ENCODE measurements at places on chromosomes 11 and 22.
A peak's percentile ranks its signal among the peaks of the same experiment; 100 is the strongest.

DNA sequence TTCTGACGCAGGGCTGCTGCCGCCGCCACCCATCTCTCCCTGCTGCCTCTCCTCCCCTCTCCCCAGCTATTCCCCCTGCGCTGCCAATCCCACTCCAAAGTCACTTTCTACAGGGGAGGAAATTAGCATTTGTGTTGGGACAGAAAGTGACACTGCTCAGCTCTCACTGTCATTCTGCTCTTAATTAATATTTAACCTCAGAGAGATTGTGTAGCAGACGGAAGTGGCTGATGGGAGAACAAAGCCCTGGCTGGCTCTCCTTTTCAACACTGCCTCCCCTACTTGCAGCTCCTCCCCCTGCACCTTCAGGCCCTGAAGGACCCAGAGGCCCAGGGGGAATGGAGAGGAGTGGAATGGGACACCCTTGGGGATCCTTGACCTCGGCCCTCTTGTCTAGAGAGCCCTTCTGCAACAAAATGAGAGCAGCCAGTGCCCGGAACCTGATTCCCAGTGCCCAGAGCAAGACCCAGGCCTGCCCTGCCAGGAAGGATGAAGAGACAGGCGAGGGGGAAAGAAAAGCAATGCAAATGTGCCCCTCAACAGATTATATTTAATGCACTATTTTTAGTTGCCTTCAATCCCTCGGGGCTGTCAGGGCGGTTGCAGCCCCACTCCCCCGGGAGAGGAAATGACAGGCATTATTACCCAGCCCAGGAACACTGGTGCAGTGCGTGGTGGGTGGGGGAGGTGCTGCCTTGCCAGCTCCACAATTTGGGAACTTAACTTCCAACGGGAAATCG is 14.6 kb upstream of the NRGN start:
- DNase-seq = no peak

DNA sequence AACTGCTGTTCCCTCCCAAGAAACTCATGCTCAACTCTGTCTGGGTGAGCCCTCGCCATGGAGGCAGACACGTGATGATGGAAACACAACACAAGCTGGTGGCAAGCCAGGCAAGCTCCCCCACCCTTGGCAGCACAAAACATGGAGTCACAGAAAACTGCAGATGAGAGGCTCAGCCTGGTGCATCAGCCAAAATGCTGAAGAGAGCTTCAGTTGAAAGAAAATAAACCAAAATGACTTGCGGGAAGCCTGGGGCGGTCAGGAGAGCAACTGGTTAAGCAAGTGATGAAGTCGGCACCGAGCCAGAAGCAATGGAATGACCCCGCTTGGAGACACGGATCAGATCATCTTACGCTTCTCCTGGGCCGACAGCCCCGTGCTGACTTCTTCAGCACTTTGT is 68.3 kb downstream of the C11orf58 start:
- peak; percentile 63 for DNase-seq

DNA sequence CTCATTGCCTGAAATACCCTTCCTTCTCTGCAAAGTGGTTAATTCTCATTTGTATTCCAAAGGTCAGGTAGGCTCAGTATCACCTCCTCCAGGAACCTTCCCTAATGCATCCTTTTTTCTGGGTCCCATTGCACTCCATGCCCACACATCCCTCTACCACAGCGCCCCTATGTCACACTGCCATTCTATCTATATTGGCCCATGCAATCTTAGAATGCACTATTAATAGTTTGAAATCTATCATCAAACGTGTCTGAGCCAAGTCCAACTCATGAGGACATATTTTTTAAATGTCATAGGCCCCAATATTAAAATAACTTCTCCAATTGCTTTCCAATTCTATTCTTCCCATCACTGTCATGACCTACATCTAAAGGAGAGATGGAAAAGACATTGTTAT is 495.1 kb downstream of the SOX6 start:
- no peak for DNase-seq

DNA sequence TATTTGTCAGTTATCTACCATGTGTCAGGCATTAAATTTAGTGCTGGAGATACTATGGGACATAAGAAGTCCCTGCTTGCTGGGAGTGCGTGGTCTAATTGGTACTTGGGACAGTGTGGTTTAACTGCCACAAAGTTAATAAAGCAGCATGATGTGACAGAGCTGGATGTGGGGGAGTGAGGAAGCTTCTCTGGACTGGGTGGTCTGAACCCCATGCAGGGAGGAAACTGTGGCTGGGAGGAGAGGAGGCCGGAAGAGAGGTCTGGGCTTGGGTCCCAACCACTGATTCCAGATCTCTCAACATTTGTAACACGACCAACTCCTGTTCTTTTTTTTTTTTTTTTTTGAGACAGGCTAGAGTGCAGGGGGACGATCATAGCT is 37.1 kb downstream of the ST3GAL4 start:
- no peak for DNase-seq

- no peak for DNase-seq
Observed at GRCh38 chr11:76776472-76776871, 6.7 kb upstream of the TSKU start.

DNA sequence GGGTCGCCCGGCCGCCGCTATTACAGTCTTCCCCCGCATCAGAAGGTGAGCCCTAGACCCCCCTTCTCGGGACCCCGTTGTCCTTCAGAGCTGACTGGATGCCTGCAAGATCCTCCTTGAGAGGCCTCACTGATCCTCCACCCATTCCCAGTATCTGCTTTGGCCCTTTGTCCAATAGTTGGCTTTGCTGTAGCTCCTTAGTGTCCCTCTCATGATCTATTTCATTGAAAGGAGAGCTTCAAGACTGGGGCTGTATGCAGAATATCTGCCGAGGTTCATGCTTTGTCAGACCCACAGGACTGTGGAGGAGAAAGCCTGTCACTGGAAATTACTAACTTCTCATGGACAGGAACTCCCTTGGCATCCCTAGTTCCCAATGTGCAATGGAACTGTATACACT is 499 bp downstream of the DLAT start:
- no peak for DNase-seq

DNA sequence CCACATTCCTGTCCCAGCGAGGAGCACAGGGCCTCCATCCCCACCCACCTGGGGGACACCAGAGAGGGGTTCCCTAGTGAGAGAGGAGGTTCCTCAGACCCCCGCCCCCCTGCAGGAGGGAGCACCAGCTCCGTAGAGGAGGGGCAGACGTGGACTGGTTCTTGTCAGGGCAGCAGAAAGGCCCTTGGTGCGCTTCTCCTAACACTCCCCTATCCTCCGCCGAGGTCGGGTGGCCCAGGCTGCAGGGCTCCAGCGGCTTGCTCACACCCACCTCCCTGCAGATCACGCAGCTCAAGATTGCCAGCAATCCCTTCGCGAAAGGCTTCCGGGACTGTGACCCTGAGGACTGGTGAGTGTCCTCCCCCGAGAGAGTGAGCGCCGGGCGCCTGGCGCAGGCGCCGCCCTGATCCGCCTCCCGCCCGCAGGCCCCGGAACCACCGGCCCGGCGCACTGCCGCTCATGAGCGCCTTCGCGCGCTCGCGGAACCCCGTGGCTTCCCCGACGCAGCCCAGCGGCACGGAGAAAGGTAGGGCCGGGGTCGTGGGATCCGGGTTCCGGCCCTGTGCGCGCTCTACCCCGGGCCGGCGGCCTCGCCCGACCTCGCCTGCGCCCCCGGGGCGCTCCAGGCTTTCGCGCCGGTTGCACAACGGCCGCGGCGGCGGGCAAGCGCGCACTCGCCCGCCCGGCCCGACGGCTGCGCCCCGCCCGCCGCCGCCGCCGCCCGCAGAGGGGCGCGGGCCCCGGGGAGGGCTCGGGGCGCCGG is 5.1 kb downstream of the TBX1 start:
- no peak for DNase-seq

DNA sequence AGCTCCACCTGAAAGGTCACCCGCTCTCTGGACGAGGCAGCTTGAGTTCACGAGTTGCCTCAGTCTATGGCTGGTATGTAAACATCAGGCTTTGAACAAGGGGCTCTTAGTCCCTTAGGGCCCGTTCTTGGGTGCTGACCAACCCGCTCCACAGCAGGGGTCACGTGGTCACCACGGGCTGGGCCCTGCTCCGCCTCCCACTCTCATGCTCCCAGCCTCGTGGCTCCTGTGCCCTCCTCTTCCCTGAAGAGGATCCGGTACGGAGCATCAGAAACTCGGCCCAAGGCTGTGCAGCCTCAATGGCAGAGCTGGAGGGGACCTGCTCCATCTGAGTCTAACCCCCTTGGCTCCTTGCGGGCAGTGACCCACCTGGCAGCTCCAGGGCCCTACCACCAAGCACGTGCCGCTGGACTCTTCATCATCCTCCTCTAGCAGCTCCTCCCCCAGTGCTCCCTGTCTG is 54.2 kb upstream of the TTLL12 start:
- DNase-seq = no peak

DNA sequence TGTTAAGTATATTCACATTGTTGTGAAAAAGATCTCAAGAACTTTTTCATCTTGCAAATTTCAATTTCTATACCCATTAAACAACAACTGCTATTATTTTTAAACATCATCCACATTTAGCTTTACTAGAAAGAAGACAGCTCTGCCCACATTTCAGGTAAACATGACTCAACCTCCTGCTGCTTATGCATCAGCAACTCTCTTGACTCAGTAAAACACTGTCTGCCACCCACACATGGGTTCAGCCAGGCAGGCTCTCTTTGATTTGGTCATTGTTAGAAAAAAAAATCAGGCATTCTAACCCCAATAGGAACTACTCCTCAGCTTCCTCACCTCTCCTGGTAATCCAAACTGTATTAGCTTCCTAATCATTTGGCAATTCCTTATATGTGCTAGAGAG is 5.1 kb upstream of the ENDOD1 start:
- no peak for DNase-seq

DNA sequence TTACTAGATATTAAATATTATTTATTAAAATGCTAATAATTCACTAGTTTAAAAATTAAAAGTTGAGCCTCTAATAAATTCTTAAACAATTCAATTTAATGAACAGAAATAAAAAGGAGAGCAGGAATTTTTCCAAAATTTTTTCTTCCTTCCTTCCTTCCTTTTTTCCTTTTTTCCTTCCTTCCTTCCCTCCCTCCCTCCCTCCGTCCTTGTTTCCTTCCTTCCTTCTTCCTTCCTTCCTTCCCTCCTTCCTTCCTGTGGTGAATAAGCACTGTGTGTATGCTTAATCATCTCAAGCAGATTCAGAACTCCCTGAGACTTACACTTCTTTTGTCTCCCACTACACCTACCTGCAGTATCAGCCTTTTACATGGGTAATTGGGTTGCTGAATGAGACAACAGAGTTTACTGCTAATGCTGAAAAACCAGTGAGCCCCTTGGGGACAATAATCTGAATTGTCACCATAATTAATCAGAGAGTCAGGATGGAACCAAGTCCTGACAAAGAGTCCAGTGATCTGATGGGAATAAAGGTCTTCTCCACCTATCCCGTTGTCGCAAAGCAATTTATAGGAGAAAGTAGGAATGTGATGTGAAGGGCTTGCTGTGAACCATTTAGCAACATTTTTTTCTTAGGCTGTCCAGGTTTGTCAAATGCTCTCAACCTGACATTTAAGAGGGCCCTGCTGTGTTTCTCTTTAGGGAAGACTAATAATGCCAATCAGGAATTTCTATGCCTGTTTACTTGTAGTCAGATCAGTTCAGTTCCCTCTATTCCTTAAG is 58.1 kb upstream of the CEP295 start:
- DNase-seq = no peak

DNA sequence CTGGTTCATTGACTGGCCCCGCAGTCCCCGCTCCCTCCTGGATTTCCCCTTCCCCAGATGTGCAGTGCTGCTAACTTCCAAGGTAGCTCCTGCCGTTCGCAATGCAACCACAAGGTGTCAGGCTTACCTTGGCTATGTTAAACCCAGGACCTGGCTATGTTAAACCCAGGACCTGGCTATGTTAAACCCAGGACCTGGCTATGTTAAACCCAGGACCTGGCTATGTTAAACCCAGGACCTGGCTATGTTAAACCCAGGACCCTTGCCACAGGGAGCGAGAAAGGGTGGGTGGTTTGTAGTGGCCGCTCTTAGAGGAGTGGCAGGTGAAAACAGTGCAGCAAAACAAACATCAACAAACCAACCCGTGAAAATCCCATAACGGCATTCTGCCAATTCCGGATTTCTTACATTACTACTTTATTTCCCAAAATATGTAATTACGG is 2.9 kb upstream of the ADAMTS8 start:
- DNase-seq = no peak

DNA sequence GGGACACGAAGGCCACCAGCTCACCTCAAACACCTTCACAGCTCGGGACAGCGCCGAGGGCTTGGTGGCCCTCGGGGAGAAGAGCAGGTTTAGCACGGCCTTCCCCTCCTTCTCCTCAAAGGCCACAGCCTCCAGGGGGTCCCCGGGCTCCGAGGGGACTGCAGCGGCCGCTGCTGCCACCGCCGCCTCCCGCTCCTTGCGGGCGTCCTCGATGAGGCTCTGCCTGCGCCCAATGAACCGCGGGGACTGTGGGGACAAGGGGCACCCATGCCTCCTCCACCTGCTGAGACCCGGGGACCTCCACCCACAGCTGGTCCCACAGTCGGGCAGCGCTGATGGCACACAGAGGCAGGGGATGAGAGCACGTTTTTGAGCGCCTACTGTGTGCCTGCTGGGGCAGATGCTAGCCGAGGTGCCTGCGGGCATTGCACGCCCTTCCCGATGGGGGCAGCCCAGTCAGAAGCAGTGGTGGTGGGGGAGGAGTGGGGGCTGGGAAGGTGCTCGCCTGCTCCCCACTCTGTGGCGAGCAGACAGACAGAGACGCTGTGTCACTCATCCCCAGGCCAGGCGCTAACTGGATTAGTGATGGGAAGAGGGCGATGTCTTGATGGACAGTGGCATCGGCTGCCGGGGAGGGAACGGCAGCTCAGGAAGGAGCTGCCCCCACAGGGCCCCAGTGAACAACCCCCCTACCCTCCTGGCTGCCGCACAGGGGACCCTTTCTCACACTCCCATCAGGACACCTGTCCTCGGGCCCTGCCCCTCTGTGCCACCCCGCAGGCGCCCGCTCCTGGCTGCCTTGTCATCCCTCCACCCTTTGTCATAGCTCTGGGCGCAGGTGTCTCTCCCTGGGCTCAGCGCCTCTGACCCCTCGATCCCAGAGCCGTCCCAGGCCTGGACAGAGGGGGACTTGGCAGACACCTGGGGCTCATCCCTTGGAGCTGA is 1.7 kb downstream of the TH start:
- no peak for DNase-seq

- no peak for DNase-seq
Observed at GRCh38 chr11:23543651-23544222, 683.5 kb upstream of the CCDC179 start.

- no peak for DNase-seq
Observed at GRCh38 chr22:48939441-48940265, 888.0 kb downstream of the BRD1 start.

DNA sequence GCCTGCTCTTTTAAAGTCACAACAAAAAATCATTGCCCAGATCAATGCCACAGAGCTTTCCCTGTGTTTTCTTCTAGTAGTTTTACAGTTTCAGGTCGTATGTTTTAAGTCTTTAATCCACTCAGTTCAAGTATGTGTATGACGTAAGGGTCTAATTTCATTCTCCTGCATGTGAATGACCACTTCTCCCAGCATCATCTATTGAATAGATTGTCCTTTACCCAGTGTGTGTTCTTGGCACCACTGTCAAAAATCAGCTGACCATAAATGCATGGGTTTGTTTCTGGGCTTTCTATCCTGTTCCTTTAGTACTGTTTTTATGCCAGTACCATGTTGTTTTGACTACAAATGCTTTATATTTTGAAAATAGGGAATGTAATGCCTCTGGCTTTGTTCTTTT is 28.1 kb downstream of the INTS4 start:
- no peak for DNase-seq

GRCh38 chr11:5303626-5304025 is 1.9 kb upstream of the OR51B4 start:
- no peak for DNase-seq

- no peak for DNase-seq
Observed at GRCh38 chr11:68831124-68831523, 10.6 kb downstream of the CPT1A start.
